Pancreas (tissue), 10 donors: ENCODE measurements at places on chromosomes 6 and 20. TPM values are rescaled to one million over a fixed set of nuclear protein-coding genes. Genes with fewer than 3 reads are reported as not detected.

The BPIFB1 gene
- not detected for total RNA-seq

- no peak for DNase-seq
Measured at GRCh38 chr6:16132909-16133308, 4.0 kb downstream of the MYLIP start.

- no peak for DNase-seq
Measured at GRCh38 chr20:46324960-46325703, 16.8 kb upstream of the CDH22 start.

DNA sequence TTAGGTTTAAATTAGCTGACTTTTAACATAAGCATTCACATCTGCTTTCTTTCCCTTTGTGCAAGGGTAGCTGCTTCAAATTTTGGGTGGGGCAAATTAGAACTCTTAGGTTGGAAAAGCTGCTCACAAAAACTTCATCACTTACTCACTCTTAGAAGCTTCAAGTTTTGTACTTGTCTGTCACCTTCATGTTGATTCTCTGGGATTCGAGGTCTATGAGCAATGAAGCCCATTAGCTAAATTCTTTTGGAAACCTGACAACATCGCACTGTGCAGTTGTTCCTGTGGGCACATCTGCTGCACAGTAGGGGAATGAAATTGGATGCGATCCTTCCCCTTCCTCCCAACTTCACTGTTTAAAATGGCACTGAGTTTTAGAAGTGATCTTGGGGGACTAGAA, 156.1 kb downstream of the UBE3D start:
- DNase-seq = no peak

GRCh38 chr6:117477988-117478852, 4.3 kb upstream of the DCBLD1 start:
- no peak for DNase-seq
